ENCODE measurements at places on chromosomes 6 and 20. TPM values are rescaled to one million over a fixed set of nuclear protein-coding genes. Genes with fewer than 3 reads are reported as not detected.

GRCh38 chr20:48928832-48929725 is 7.6 kb downstream of the ARFGEF2 start:
- no peak for DNase-seq

DNA sequence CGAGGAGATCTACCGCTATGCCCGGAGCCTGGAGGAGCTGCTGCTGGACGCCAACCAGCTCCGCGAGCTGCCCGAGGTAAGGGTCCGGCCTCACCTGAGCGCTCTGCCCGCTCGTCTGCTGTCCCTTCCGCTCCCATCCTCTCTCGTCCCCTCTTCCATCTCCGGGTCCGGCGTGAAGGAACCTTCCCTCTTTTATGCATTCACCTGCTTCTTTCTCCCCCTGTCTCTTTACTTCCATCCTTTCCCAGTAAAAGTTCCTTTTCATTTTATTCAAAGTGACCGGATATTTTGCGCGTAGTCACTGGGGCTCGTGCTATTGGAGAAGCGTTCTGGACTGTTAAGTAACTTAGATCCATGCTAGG is 516 bp downstream of the LRRC1 start:
- DNase-seq = no peak

GRCh38 chr6:106612671-106613416 is 16.5 kb downstream of the RTN4IP1 start:
- no peak for DNase-seq

GRCh38 chr6:166620478-166621113 is 6.5 kb downstream of the RPS6KA2 start:
- DNase-seq = no peak

- DNase-seq = no peak
These were observed 38.5 kb upstream of the TFB1M start for GRCh38 chr6:155352811-155353210.

DNA sequence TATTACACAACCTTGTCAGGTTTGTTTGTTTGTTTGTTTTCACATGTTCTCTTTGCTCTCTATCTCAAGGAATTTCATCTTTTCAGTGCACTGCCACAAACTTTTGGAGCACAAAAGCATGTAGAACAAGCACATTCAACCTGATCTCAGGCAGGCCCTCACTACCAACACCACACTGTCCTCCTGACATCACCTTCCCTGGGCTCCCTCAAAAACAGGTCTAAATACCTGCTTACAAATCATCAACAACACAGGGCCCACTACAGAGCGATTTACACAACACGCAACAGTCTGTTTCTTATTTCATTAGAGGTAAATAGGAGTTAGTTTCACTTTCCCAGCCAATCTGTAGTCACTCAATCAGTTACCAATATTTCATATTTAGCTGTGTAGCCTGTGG is 241.4 kb downstream of the EPHA7 start:
- no peak for DNase-seq

- DNase-seq = no peak
These were observed 82.3 kb upstream of the RNF217 start for GRCh38 chr6:124879992-124880355.

The OVOL2 gene
- not detected for polyA plus RNA-seq

All from muscle of back (tissue), 13 donors.